ENCODE measurements at places on chromosomes 1 and 21.

GRCh38 chr1:205545001-205545919 is 40.8 kb downstream of the CDK18 start:
- DNase-seq = no peak

DNA sequence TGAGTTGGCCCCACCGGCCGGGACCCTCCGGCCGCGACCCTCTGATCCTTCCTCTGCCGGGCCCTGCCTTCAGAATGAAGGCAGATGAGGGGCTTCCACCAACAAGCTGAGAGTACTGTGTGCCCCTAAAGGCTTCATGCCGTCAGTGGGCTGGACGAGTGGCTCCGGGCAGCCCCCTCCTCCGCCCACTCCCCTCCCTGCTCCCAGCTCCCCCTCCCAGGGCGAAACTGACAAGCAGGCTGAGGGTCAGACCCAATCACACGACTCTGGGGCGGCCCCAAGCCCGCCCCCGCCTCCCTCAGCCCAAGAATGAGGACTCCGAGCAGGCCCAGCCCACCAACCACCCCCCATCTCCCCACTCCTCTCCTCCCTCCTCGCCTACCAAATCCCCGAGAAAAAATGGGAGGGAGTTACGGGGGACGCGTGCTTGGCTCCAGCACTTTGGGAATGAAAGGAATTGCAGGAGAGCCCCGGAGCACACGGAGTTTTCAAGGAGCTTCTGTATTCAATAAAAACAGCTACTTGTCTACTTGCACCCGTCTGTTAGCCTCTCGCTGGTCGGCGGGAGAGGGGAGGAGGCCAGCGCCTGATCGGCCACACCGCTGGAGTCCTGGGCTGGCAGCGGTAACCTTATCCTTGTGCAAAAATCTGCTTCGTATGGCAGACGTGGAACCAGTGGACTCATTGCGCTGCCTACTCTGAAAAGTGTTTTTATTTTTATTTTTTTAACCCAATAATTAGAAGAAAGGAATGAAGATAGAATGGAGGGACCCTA is at the start of gene COL11A1:
COL11A1 (minus strand) TSS at position 147 of the 775 bp plus-strand sequence. CDS start 344 bp downstream, outside the sequence.
- DNase-seq = peak; percentile 70

DNA sequence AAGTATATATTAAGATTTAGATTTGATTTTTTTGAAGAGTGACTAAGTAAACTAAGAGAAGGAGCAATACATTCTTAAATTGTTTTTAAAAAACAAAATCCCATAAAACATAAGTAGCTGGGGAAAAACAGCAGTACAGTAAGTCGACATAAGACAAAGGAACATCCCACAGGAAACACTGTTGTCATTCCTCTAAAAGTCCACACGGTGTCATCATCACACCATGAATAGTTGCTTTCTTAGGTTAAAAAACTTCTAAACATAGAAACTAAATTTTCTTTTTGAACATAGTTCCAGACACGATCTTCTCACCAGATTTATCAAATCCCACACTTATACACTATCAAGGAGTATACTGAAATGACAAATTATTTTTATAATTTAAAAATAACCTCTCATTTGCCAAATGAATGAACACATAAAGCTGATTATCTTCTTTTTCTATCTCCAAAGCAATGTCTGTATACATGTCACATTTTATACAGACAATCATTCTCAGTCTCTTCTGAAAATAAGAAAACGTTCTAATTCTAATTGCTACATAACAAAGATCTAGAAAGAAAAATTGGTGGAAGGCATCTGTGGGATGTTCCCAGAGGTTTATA is 15.8 kb downstream of the ODF2L start:
- DNase-seq = peak; percentile 73

DNA sequence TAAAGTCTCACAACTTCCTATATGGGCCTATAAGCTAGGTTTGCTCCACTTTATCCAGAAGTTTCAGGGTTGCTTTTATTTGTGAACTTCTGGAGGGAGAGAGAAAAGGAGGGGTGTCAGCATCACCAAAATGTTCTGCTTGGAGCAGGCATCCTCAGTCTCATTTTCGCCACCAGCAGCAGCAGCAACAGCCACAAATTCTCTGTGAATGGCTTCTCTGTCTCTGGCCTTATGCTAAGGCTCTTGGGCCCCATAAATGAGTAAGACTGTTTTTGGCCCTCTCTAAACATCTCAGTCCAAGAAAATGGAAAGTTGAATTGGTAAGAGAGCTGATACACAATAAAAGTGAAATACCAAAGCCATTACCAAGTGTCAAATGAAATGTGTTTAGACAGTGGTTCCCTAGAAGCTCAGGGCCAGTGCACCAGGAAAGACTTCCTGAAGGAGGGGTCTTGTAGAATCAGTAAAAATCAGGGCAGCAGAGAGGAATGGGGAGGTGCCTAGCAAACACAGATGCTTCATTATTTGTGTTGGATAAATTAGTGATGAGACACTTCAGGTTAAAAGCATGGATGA is 53.0 kb upstream of the SPATA6 start:
- DNase-seq = no peak

- DNase-seq = no peak
These were observed 3.4 kb downstream of the ZBTB21 start for GRCh38 chr21:42006765-42007164.

GRCh38 chr1:198157847-198158725 is 1.3 kb downstream of the NEK7 start:
- DNase-seq = peak; percentile 39

DNA sequence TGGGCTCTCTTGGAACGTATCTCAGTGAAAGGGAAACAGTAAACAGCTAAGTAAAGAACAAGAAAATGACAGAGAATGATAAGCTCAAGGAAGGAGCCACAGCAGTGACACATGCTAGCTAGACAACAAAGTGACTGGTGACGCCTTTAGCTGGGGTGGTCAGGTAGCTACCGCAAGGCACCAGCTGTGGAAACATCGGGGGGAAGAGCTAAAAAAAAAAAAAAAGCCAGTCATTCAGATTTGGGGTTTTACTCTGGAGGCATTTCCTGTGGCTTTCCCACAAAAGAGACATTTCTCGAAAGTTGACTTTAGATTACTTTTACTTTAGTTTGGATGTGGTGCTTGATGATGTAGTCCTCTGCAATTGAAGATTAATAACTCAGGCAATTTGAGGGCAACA is 2.1 kb downstream of the FHAD1 start:
- DNase-seq = no peak

- no peak for DNase-seq
These were observed 15.3 kb downstream of the SYF2 start for GRCh38 chr1:25217015-25217414.

- DNase-seq = no peak
These were observed 199.1 kb upstream of the KCND3 start for GRCh38 chr1:112188611-112189010.

DNA sequence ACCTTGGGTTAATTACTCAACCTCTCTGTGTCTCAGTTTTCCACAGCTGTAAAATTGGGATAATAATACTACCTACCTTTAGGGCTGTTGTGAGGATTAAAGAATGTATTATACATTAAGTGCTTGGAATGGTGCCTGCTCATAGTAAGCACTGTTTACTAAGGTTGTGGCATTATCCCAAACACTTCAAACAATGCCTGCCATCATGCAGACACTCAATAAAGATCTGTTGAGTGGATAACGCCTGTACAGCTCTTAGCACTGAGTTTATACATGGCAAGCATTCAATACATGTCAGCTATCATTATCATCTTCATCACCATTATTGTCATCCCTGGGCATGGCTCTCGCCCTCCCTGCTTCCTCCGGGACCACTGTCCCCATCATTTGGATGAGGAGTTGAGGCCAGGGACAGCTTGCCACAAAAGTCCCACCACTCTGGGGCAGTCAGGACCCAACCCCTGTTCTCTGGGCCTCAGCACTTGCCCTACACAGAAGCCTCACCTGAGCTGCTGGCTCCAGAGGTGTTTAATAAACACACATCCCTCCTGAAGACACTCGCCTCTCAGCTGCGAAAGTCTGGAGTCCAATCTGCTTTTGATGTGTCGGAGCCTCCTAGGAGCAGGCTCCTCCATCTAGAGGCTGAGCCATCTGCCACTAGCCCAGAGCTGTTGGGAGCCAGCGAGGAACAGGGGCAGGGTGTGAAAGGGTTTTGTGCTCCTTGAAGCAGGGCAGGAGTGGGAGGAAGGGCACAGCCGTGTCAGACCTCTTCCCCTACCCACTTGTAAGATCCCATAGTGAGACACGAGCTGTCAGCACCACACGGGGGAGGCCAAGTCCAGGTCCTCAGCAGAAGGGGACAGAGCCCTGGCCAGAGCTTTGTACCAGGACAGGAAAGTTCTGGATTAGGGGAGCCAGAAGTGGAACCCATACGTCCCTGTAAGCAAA is 80.9 kb upstream of the ZC3H12A start:
- DNase-seq = no peak

DNA sequence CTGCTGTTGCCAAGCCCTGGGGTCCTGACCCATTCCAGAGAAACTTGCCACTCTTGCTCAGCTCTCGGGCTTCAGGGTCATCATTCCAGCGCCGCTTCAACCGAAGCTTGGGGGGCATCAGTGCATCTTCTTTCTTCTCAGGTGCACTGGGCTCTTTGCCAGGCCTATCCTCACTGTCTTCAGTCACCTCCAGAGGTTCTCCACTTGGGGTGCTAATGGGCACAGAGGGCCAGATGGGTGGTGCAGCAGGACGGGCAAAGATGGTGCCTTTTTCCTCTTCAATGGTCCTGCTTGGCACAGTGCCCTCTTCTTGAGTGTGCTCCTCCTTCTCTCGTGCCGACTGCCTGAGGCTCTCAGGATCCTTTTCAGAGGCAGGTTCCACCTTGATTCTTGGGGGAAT is 13.3 kb downstream of the ETV3 start:
- no peak for DNase-seq

DNA sequence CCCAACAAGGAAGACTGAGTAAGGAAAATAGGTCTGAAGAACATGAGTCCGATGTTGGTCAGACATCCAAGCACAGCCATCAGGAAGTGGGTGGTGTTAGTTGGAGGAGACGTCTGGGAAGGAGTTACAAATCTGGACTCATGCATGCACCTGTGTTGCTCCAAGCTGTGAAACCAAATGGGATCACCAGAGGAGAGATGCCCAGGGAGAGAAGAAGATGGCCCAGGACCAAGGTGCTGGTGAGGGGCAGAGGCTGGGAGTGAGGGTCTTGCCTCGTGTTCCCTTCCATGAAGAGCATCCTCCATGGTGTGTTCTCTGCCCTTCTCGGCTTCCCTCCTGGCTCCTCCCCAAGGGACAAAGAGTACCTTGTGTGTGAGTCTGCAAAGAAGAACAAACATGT is 405.6 kb downstream of the NPHP4 start:
- no peak for DNase-seq

DNA sequence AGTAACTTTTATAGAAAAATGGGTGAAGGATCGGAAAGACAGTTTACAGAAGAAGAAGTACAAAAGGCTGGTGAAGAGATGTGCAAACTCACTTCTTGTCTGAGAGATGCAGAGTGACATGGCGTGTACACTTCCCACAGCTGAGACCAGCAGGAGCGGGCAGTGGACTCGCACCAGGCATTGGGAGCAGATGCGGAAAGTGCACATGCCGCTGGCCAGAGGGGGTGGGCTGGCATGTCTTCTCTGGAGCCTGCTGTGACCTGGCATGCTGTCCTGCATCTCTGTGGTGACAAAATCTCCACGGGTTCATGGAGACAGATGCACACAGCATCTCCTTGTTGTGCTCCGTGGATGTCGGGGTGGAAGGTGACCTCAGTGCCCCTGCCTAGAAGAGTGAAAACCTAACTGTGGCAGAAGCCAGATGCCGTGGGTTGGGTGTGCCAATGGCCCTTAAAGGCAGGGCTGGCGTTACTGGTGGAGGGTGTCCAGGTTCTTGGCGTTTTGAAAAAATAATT is 128.6 kb upstream of the COL6A1 start:
- DNase-seq = no peak

GRCh38 chr1:3247521-3248121 is 178.6 kb downstream of the PRDM16 start:
- no peak for DNase-seq

DNA sequence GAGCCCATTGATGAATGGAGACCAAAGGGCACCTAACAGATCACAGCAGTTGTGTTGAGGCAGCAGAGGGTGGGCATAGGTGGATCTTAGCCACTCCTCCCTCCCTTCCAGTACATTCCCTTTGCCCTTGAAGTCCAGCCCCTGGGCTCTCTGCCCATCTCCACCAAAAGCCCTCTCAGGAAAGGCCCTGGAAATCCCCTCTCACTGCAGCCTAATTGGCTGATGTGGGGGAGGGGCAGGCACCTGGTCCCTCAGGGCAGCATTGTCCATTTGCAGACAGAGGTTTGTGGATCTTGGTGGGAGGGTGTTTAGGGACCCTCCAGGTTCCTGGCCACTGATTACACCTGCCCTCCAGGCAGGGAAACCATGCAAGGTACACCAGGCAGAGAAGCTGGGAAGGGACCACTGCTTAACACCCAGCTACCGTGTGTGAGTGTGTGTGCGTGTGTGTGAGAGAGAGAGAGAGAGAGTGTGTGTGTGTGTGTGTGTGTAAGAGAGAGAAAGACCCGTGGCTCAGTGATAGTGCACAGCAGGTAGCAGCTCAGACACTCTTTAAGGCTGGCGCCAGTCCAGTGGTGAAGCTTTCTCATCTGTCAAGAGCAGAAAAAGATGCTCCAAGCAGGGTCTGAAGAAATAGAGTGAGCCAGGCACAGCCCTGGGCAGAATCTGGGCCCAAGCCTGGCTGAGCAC is 71.1 kb downstream of the MATN1 start:
- DNase-seq = no peak

DNA sequence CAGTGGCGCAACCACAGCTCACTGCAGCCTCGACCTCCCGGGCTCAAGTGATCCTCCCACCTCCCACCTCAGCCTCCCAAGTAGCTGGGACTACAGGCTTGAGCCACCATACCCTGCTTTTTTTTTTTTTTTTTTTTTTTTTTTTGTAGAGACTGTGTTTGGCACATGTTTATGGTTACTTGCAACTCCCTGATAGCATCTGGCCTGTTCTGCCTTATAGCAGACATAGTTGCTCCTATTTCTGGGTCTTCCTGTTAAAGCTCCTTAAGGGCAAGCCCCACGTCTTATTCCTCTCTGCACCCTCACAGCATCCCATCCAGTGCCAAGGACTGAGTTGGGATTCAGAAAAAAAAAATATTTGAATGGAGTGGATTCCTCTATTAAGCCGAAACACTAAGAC is 17.1 kb upstream of the CNR2 start:
- DNase-seq = no peak

DNA sequence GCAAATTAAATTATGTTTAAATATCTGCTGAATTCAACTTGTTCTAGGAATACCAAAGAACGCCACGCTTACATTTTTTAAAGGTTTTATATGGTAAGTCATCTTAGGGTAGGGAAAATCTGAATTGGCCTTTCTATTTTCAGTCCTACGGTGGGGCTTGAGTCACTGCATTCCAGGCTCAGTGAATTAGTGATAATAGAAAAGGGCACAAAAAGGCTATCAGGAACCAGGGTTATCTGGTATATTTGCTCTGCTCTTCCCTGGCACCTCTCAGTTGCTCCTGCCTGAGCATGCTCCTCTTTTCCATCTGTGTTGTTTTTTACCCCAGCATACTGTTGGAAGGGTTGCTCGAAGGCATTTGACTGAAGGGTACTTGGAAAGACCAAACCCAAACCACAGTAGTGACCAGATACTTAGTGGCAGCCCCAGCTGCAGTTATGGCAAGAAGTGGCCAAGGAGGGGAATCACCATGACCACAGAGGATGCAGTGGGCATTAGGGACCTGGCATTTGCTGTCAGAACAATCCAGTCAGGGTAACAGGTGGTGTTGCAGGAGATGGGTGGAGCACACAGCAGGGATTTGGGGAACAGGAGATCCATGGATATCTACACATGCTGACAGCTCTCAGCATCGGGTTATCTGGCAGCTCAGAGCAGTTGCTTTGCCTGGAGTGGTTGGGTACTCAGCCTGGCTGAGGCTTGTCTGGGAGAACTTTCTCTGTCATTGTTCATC is 2.3 kb downstream of the OVAAL start:
- DNase-seq = peak; percentile 29

GRCh38 chr1:159799446-159799985 is 2.6 kb upstream of the FCRL6 start:
- no peak for DNase-seq

Measured in fibroblast of skin of right quadriceps (primary cell).